ENCODE measurements at places on chromosomes 1 and 21.

DNA sequence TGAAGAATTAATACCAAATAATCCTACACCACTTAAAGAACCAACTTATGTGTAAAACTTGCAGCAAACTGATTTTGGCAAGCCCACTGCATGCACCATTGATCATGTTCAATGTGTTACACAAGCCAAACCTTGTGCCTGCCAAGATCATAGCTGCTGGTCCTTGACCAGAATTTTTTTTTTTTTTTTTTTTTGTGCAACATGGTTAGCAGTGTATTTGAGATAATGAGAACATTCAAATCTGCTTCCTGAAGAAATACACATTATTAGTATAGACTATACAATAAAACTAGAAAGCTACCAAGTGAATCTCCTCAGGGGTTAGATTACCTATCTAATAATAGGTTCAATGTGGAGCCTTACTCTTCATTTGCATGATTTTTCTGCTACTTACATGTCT lies 421.0 kb downstream of the MRPL39 start:
- DNase-seq: no peak

DNA sequence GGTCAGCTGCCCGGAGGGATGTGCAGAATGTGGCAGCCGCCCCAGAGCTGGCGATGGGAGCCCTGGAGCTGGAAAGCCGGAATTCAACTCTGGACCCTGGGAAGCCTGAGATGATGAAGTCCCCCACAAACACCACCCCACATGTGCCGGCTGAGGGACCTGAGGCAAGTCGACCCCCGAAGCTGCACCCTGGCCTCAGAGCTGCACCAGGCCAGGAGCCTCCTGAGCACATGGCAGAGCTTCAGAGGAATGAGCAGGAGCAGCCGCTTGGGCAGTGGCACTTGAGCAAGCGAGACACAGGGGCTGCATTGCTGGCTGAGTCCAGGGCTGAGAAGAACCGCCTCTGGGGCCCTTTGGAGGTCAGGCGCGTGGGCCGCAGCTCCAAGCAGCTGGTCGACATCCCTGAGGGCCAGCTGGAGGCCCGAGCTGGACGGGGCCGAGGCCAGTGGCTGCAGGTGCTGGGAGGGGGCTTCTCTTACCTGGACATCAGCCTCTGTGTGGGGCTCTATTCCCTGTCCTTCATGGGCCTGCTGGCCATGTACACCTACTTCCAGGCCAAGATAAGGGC lies 33.5 kb upstream of the LHX4 start:
- no peak for DNase-seq

GRCh38 chr21:42595283-42596187 lies 57.9 kb upstream of the PDE9A start:
- no peak for DNase-seq

- DNase-seq: no peak
Observed at GRCh38 chr1:110579460-110579859, 26.7 kb downstream of the KCNA2 start.

GRCh38 chr1:199982606-199983005 lies 44.9 kb upstream of the NR5A2 start:
- no peak for DNase-seq

DNA sequence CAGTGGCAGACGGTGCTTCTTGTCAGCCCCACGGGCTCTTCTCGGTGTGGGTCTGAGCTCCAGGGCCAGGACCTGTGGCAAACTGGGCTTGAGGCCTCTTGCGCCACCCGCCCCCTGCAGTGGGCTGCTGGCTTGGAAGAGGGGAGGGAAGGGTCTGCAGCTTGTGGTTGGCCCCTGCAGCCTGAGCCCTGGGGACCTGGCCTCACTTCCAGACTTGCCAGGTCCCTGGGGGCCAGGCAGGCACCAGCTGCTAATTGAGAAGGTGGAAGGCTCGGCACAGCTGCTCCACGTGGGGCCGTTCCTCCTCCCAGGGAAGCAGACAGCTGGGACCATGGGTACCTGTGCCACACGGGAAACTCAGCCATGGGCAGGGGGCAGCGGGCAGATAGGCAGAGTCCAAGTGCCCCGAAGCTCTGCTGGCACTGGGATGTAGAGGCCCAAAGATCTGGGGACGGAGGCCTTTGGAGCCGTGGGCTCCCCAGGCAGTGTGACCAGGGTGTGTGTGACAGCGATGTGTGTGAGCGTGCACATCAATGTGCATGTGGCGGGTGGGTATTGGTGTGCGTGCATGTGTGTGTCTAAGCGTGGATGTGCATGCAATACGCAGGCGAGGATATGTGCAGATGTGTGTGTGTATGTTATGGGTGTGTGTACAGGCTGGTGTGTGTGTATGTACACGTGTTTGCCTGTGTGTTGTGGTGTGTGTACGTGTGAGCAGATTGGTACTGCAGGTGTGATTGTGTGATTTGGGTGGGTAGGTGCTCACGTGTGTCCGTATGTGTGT lies 39.3 kb downstream of the TP73 start:
- DNase-seq: no peak

GRCh38 chr1:106278716-106279115 lies 777.8 kb upstream of the PRMT6 start:
- no peak for DNase-seq

DNA sequence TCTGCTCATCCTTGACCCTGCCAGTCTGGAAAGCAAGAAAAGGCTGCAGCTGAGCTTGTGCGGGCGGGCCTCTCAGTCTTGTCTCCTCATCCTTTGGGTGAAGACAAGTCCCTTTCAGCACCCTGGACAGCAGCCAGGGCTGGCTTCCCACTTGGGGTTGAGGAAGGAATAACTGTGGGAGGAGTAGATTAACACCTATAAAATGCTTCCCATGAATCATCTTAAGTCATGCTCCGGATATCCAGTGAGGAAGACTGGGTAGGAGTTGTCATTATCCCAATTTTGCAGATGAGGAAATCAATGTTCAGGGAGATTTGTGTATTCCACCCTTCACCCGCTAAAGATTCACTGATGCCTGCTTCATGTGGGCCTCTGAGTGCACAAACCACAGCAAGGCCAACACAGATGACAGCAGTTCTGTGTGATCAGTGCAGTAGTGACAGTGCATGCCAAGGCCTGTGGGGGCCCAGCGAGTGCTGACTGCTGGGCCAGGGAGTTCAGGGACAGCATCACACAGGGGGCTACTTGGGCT lies 20.1 kb upstream of the COL16A1 start:
- DNase-seq: peak; percentile 64

- DNase-seq: no peak
Observed at GRCh38 chr21:35575280-35575915, 484.9 kb downstream of the SETD4 start.

DNA sequence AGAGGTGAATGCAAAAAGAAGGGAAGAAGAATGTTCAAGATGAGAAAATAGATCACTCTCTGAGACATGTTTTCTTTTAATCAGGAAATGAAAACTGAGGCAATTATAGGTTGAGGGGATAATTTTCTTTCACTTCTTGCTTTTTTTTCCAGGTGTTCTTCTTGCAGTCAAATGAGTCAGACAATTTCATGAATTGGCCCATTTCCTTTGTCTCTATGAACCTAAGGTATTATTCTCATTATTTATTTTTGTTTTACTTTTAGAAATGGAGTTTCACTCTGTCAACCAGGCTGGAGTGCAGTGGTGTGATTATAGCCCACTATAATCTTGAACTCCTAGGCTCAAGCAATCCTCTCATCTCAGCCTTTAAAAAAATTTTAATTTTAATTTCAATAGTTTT lies 3.5 kb upstream of the VASH2 start:
- DNase-seq: no peak

DNA sequence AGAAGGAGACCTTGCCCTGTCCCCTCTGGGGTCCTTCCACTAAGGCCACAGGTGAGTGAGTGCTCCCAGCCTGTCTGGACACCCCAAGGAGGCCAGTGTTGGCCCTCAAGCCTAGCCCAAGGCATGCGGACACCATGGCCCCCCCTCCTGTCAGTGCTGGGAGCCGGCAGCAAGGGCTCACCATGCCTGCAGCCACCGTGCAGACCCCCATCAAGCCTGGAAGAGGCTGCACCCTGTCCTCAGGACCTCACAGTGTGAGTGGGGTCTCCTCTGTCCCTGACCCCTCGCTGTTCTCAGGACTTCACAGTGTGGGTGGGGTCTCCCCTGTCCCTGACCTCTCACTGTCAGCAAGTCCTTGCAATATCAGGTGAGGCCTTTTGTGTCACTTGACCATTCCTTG lies 33.2 kb upstream of the PRSS38 start:
- no peak for DNase-seq

GRCh38 chr1:50414853-50415234 lies 8.4 kb downstream of the DMRTA2 start:
- DNase-seq: no peak

- DNase-seq: no peak
Observed at GRCh38 chr21:32113486-32113885, 165.4 kb downstream of the MIS18A start.

- no peak for DNase-seq
Observed at GRCh38 chr1:55445416-55445815, 230.3 kb upstream of the USP24 start.

DNA sequence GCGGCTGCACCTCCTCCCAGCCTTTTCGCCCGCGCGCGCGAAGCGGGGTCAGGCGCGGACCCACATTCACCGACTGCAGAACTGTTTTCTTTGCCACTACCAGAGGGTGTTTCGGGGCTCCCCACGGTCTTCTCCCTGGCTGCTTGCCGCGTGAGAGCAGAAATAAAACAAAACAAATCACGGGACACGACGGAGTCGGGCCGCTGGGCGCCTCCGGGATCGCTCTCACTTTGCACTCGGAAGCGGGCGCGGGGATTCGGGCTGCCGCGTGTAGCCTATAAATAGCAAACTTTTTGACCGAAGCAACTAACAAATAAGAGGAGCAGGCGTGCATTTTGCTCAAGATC lies 412.3 kb upstream of the ESRRG start:
- DNase-seq: no peak

GRCh38 chr21:41612674-41613532 lies 104.9 kb upstream of the TMPRSS2 start:
- DNase-seq: peak; percentile 17

DNA sequence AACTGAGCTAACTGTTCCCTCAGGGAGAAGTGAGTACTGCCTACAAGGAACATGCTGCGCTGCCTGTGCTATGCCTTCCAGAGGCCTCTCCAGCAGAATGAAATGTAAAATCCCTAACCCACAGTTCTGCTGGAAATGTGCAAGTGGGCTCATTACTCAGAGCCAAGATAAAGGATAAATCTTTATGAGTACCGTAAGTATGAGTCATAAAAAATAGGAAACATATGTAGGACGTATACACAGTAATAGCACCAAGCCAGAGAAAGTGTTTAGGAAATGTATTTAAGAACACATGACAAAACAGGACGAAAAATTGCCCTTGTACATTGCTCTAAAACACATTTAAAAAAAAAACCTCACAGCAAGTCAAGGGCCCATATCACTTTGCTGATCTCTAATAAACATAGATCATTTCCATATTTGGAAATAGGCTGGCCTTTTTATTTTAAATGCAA lies 104.6 kb downstream of the TGFBR3 start:
- DNase-seq: no peak

DNA sequence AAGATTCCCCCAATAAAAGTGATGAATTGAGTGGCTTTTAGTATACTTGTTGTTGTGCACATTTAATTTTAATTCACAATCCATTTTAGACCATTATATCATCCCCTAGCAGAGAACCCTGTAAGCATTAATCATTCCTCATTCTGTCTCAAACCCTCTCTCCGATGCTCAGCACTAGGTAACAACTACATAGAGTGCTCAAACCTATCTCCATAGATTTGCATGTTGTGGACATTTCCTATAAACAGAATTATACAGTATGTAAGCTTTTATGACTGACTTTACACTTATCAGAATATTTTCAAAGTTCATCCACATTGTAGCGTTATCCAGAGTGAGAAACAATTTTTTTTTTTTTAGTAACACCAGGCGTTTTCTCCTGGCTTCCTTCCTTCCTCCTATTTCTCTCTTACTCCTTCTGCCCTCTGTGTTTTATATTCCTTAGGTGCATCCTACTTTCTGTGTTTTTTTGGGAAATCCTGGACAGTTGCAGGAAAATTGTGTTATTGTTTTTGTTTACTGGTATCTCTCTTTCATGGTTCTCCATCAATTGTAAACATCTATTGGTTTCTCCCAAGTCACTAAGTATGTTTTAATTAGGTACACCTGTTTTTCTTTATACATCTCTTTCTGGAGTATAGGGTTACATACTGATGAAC lies 1528.0 kb upstream of the TPTE start:
- DNase-seq: peak; percentile 33

GRCh38 chr1:9438431-9439073 lies 100.7 kb upstream of the SLC25A33 start:
- no peak for DNase-seq

All from hematopoietic multipotent progenitor cell treated with erythropoietin and hydrocortisone succinate and interleukin-3 and kit ligand, for 8 days (in vitro differentiated cells).